ENCODE measurements at places on chromosomes 4 and X.

GRCh38 chr4:10347281-10347795 is 109.9 kb downstream of the ZNF518B start:
- no peak for DNase-seq

DNA sequence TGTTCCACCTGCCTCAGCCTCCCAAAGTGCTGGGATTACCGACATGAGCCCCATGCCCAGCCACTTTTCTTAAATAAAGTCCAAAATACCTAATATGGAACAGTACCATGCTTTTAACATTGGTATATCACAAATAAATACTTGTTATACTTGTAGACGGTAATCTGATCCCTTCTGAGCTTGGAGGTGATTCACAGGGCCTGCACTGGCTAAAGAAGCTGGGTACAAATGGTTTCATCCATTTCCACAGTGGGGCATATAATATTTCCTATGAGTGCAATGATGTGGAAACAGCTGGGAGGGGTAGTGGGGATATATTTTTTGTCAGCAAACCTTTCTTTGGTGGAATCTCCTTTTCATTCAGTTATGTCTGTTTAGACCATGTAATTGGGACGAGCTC is 35.8 kb downstream of the PLK4 start:
- no peak for DNase-seq

GRCh38 chr4:73019462-73020047 is 50.0 kb downstream of the COX18 start:
- DNase-seq, result peak; percentile 55

DNA sequence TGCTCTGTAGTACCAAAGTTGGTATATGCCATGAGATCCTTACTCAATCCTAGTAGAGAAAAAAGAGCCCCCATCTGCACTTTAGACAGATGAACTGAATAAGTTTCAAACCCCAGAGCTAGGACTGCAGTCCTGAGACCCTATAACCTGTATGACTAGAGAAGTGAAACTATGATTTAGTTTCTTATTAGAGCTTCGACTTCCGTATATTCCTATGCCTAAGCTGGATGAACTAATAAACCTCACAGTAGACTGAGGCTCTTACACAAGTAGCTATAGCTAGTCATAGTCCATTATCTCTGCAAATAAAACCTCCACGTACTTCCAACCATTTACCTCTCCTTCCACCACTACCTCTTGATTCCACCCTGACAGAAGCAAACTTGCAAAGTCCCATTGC is 6.3 kb upstream of the OTUD4 start:
- no peak for DNase-seq

- no peak for DNase-seq
Observed at GRCh38 chr4:21177092-21177491, 476.8 kb downstream of the PACRGL start.

DNA sequence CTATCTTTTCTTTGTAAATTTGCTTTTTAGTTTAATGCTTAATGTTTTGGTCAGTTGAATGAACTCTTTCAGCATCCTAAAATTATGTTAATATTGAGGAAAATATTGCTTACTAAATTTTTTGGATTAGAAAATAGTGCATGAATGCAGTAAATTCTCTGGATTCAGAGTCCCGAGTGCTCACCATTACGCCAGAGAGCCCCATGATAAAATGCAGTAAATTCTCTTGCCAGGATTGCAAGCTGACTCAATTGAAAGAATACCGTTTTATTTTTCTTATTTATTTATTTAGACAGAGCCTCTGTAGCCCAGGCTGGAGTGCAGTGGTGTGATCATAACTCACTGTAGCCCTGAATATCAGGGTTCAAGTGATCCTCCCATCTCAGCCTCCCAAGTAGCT is 60.9 kb upstream of the ENPEP start:
- DNase-seq, result no peak

- DNase-seq, result no peak
Observed at GRCh38 chr4:115770046-115770543, 656.7 kb upstream of the NDST4 start.

GRCh38 chrX:41033299-41033698 is 51.9 kb upstream of the USP9X start:
- no peak for DNase-seq

DNA sequence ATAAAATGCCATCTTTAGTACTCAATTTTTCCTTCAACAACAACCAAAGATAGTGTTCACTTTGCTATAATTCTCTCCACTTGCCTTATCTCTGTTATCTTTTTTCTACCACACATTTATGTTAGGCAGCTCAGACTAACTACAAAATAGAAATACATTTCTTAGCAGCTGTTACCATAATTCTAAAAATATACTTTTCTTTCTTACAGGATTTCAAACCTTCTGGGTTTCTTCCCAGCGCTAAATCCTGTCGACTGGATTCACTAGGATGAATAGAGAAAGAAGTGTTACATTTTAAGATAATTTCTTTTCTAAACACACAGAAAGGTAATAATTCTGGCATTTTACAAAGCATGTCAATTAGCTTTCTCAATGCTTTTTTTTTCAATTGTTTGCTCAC is 105.5 kb upstream of the GK2 start:
- DNase-seq, result no peak

- DNase-seq, result peak; percentile 46
Observed at GRCh38 chr4:56424697-56425514, 10.5 kb downstream of the PPAT start.

DNA sequence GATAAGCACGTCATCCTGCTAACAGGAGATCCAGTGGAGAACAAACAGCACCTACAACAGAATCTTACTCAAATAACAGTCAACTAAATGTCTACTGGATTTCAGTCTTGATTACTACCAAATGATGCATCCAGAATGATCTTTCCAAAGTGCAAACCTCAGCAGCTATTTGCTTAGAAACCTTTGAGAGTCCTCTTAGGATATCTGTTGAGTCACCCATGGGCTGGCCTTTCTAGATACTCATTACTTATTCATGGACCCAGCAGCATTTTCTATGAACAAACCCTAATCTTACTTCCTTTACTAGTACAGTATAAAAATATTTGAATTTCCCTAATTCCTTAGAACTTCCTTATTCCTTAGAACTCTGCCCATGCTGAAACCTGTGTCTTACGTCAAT is 118.5 kb upstream of the PABPC4L start:
- DNase-seq, result peak; percentile 5

DNA sequence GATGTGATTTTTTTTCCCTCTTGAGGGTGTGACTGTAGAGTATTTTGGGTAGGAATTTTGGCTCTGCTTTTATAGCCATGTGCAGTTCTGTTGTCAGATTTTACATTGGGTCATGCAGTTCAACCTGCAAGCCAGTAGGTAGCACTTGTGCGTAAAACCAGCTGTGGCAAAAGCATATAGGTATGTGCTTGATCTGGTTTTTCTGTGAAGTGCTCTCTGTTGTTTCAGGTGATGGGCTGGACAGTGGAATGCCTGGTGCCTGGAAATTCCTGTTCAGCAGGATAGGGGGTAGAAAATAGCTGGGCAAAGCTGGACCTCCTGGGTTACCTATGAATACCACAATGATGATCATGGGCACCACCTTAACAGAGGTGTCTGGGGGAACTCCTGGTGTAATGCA is 584.2 kb upstream of the PCDH10 start:
- no peak for DNase-seq

- DNase-seq, result peak; percentile 63
Observed at GRCh38 chr4:147480891-147481576, at the start of gene EDNRA. EDNRA (plus strand) TSS chr4:147481097; CDS start chr4:147485682, 4,585 bp downstream.

DNA sequence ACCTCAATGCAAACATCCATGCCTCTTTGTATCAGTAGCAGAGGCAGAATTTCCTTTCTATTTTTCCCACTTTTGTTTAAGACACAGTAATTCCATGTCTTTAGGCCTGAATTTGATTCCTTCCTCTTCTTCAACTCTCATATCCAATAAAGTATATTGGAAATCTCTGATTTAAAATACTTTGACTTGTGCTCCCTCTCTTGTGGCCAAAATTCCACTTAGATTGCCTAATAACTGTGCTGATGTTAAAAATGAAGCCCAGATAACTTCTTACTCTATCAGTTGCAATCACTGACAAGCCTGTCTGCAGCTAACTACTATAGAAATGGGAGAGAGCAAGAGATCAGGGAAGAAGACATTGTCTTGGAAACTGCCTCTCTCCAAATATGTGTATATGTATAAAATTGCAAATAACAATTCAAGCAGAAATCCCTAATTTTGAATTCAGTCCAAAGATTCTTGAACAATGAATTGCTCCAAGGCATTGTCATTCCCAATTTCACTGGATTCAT is 163.5 kb upstream of the SPIN4 start:
- no peak for DNase-seq

- no peak for DNase-seq
Observed at GRCh38 chrX:12951595-12951975, 23.3 kb upstream of the TMSB4X start.

DNA sequence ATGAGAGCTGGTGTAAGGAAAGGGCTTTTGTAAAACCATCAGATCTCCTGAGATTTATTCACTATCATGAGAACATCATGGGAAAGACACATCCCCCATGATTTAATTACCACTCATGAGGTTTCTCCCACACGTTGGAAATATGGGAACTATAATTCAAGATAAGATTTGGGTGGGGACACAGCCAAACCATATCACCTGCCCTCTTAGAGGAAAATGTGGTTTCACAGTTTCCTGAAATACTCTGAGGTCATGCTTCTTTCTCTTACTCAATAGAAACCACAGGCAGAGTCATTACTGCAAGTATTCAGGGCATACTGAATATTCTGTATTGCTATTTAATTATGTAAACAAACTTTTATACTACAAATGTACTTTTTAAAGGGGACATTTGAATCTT is 1453.3 kb downstream of the PCDH18 start:
- DNase-seq, result peak; percentile 78

- peak; percentile 12 for DNase-seq
Observed at GRCh38 chrX:152601848-152602616, 35.7 kb upstream of the GABRQ start.

DNA sequence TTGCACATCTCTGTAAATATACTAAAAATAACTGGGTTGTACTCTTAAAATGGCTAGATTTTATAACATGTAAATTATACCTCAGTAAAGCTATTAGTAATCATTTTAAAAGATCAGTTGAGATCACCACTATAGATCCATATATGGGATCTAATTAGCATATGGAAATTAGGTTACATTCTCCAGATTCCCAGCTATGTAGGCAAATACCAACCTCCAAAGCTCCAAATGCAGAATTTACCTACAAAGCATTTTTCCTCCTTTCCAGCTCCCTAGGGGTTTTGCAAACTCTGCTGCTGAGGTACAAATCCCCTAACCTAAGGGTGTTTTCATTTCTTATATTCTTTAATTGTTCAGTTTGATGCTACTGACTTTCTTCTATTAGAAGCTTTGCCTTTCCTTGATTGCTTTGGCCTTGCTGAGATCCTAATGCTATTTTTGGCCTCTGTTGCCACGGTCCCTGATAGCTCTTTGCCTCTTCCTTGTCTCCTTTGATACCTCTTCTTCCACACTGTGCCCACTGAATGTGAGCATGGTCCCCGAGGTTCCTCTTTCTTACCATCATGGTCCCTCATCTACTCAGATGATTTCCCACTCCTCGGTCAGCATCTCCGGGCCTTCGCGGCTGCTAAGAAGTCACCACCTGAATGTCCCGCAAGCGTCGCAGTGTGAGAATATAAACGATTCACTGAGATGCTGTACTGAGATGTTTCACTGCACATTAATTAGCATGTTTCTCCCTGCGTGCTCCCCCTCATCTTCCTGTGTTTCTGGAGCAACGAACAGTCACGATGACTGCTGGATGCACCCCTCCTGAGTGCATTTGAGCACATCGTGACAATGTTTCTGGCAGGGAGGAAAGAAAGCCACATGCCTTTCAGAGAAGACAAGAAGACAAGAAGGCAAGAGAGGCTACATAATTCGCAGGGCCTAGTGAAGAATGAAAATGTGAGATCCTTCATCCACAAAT is 23.8 kb downstream of the ENPP6 start:
- no peak for DNase-seq

- no peak for DNase-seq
Observed at GRCh38 chrX:71225009-71225408, 2.0 kb downstream of the GJB1 start.

DNA sequence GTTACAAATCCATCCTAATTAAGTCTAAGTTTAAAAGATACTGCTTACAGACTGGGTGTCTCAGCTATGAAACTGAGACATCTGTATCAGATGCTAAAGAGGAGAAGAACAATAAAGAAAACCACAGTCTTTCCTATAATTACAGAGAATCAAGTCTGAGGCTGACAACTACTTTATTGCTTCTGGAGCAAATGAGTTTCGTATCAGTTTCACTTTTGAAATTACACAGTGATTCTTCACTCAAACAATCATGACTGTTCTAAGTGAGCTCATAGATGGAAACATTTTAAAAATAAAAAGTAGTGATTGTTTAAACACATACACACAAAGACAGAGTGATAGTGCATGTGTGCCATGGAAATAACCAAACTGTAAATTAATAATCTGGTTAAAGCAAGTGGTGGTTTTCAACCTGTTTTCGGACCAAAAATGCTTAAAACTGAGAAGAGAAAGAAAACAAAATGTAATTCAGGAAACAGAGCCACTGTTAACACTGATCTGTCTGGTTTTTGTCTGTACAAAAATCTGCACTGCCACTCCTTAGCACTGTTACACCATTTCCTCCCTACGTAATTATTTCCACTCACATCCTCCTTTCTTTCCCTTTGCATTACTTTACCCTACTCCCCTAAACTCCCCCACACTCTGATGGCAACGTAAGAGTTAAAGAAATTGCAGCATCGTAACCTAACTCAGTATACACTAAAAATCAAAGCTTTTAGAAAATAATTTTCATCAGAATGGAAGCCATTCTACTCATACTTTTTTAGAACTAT is 12.5 kb downstream of the RFC1 start:
- peak; percentile 57 for DNase-seq

- no peak for DNase-seq
Observed at GRCh38 chrX:40040686-40041461, 56.9 kb downstream of the BCOR start.

DNA sequence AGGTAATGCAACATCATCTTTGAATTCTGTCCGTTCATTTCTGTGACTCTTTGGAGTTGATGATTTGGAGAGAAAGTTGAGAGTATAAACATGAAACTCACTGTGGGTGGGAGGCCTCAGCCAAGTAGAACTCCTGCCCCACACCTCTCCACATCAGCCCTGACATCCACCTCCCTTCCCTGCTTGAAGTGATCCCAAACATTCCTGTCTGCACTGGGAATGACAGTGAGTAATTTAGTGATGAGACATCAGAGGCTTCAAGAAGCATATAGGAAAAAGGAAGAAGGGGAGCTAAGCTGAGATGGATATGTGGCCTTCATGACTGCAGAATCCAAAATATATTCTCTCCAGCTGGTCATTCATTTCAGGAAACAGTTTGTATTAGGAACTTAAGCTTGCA is 151.8 kb downstream of the SPATA18 start:
- DNase-seq, result no peak

DNA sequence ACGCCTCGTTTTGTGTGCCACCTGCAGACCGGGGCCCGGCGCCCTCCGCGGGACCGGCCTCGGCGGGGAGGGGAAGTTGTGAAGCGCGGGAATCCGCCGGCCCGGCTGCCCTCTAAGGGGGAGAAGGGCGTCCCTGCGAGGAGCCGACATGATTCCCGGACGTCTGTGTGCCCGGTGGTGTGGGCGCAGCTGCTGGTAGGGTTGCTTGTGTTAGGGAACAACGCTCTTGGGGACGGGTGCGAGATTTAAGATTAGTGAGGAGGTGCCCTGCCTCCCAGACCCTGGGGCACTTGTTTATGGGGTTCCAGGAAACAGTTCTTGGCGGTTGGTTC is 627 bp downstream of the CDKN2AIP start:
- no peak for DNase-seq

Data from astrocyte of the spinal cord (primary cell).